Inflammatory macrophage treated with lipopolysaccharide for 1 hour (primary cell): ENCODE measurements at places on chromosomes 2 and 18.
A peak's percentile ranks its signal among the peaks of the same experiment; 100 is the strongest.

- DNase-seq, result no peak
Observed at GRCh38 chr18:59488899-59489298, 129.8 kb upstream of the LMAN1 start.

DNA sequence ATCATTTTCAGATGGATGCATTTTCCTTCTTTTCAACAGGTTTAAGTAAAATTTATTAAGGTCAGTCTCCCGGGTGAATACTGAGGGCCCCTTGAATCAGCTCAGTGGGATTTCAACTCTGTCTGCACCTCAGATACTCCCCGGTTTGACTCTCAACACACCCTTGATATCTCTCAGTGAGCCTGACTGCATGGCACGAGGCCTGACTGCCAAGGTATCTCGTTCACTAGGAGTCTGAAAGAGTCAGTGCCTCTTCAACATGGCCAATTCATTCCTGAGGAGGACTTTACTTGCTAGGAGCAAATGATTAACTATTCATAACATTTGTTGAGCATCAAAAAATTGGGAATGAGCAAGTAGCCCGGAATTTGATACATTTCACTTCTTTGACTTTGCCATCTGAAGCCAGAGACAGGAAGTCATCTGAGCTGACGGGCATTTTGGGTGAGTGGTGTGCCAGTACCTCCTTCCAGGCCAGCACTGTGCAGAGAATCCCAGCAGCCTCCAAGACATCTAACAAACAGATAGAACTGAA lies 81.0 kb downstream of the VAPA start:
- DNase-seq, result no peak

DNA sequence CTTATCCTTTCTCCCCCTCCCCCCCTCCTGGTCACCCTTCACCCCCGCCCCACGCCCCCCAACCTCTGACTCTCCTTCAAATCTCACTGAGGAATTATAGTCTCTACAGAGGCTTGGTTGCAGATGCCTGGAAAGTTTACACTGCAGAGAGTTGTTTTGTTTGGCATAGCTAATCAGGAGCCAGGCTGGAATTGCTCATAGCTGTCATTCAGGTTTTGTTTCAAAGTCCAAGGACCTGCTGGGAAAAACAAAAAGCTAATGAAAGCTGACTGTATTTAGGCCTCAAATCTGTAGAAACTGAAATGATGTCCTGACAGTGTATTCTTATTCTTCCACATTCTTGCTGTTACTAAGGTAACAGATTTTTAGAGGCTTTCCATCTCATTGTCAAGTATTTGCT lies 22.6 kb downstream of the GREB1L start:
- no peak for DNase-seq

GRCh38 chr2:190831941-190832340 lies 48.7 kb upstream of the GLS start:
- DNase-seq, result peak; percentile 14

GRCh38 chr2:11004199-11004598 lies 92.5 kb downstream of the KCNF1 start:
- DNase-seq, result peak; percentile 55

GRCh38 chr18:75553021-75553420 lies 125.5 kb upstream of the SMIM21 start:
- DNase-seq, result no peak

DNA sequence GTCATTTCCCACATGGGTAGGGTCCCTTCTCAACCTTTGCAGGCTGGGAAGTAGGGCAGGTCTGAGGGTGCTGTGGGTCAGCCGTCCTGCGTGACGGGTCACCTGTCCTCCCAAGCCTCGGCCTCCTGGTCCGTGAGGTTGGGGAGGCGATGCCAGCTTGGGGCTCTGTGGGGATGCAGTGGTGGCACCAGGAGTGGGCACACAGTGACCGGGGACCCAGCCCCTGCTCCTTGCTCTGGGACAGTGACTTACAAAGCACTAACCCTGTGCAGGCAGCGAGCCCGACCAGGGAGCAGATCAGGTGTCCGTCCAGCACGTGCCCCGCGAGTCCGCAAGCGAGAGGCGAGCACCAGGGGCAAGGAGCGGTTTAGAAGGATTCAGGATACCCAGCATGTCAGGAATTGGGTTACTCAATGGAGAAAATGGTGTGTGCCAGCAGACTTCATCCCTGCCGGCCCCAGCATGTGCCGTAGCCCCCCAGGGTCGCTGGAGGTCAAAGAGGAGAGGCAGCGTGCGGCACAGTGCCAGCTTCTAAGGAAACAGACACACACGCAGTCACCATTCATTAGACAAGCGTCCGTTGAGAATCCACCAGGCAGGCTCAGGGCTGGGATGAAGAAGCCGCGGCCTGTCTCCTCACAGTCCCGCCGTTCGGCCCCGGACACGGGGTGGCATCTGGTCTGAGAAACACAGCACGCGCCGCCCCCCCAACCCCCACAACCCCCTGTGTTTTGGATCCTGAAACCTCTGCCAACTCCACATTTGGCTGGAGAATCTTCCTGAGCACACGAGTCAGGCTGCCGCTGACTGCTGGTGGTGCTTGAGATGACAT lies 11.7 kb downstream of the COLEC11 start:
- DNase-seq, result no peak

DNA sequence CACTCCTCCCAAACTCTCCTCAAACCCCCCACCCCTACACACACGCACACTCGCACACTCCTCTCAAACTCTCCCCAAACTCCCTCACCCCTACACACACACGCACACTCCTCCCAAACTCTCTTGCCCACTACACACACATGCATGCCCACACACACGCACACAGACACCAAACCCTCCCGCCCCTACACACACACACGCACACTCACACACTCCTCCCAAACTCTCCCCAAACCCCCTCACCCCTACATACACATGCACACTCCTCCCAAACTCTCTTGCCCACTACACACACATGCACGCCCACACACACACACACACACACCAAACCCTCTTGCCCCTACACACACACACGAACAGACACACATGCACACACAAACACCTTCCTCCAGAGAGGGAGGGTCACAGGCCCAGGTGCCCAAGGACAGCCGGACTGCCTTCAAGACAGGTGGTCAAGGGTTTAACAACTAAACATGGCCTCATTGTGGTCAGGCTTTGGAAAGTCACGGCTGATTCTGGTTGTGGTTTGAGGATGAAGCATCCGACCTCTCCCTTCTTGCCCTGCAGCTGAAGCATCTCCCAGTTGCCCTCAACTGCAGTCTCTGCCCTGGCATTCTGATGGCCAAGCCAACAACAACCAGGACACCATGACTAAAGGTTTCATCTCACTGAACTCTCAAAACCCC lies 72.3 kb upstream of the SNTG2 start:
- no peak for DNase-seq

- DNase-seq, result no peak
Observed at GRCh38 chr2:20487392-20488174, 40.7 kb downstream of the RHOB start.

DNA sequence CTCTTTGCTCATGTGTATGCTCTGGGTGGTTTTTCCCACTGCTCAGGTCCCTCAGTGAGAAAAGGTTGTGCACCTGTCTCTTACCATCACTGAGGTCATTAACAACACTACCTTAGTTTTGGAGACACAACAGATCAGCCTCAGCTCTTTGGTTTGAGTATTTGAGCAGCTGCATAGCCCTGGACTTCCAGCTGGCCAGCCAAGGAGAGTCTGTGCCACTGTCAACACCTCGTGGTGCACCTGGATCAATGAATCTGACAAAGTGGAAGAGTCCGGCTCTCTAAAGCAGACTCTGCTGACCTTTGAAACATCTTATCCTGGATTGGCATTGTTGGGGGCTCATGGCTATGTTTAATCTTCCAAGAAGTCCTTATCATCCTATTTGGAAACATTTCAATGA lies 30.0 kb downstream of the SERPINB8 start:
- no peak for DNase-seq

DNA sequence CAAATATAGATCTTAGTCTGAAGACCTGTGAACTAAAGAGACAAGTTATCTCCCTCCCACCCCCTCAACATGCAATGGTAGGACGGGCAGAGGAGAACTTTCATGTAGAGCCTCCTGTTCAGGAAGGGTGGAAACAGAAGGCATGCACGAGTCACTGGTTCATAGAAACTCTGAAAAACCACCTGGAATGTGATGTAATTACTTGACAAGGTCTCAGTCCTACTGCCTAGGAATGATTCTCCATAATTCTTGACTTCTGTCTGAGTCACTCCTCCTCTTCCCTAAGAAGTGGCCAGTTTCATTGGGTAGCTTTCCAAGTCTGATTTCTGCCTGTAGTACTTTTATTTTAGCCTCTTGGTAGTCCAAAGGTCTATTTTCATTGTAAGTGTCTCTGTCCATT lies 277.3 kb downstream of the PTPRM start:
- no peak for DNase-seq
